Cortex of kidney (tissue), 1 donor: ENCODE measurements at places on chromosomes 3 and 15.

- DNase-seq: no peak
These were observed 58.1 kb downstream of the TGFBR2 start for GRCh38 chr3:30664459-30664858.

DNA sequence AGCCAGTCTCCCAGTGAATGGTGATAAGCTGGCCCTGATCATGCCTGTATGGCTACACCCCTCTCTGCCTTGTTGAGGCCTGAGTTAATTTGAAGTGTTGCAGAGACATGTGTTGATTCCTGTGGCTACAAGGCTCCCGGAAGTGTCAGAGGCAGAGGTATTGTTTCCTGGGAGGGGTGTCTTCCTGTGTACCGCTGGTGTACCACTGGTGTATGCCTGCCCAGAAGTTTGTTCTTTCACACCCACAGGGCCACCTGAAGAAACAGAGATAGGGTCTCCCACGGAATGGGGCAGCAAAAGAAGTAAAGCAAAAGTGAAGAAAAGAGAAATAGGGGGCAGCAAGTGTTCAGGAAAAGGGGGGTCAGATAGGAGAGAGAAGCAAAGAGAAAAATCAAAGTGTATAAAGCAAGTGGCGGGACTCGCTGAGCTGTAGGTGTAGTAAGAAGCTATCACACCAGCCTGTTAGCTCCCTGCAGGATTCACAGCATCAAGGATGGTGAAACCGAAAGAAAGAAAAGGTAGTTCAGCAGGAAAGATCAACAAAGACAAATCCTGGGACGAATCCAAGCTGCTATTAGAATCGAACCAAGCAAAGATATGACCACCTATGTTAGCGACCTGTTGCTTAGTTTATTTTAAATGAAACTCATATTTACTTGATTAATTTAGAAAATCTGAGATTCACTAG, 36.6 kb upstream of the CD47 start:
- DNase-seq: no peak

DNA sequence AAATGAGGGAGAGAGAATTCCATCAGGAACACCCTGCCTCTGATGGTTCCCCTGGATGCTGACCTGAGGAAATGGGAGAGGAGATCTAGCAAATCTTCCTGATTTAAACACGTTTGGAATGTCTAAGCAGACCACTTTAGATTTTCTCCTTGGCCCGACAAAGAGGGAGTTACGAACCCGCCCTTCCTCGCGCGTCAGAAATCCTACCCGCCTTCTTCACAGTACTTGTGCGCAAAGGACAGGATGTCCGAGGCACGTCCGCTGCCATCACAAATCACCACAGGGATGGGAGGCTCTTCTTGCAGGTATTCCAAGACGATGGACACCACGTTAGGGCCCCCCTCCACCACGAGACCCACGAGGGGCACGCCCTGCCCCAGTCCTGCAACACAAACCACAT, 38.6 kb downstream of the TRPM1 start:
- no peak for DNase-seq

GRCh38 chr3:24460974-24461373, 33.7 kb downstream of the THRB start:
- no peak for DNase-seq
